Omental fat pad (tissue), 4 donors: ENCODE measurements at places on chromosomes 2 and 18. TPM values are rescaled to one million over a fixed set of nuclear protein-coding genes. Genes with fewer than 3 reads are reported as not detected.

GRCh38 chr2:238974501-238975166 is 126.7 kb downstream of the TWIST2 start:
- no peak for DNase-seq

DNA sequence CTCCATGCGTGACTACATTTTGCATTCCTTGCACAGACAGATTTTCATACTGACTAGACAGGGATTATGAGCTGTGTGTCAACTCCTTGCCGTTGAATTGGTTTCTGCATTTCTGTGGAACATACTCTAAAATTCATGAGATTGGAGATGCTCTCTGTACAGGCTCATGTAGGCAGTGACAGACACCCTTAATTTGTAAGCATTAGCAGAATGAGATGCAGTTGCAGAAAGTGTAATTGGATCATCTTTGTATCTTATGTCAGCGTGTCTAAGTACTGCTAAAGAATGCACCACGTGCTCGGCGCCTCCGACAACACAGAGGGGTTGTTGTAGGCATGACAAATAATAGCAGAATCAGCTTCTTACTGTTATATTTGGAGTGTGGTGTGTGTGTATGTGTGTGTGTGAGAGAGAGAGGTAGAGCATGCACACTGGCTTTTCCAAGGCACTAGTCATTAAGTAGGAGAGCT is 212.4 kb downstream of the CMPK2 start:
- no peak for DNase-seq

DNA sequence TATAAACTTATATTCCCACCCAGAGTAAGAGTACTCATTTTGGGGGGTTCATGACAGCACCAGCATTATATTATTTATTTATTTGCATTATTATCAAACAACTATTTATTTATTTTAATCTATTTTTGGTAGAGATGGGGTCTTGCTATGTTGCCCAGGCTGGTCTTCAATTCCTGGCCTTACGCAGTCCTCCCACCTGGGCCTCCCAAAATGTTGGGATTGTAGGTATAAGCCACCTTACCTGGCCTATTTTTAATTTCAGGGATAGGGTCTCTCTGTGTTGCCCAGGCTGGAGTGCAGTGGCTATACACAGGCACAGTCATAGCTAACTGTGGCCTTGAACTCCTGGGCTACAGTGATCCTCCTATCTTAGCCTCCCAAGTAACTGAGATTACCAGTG is 30.7 kb downstream of the GEMIN6 start:
- DNase-seq: no peak

GRCh38 chr2:131126436-131126835 is 21.3 kb downstream of the PLEKHB2 start:
- DNase-seq: no peak

- no peak for DNase-seq
Observed at GRCh38 chr2:148531235-148531634, 113.3 kb upstream of the EPC2 start.

GRCh38 chr2:19111354-19111753 is 247.1 kb downstream of the OSR1 start:
- DNase-seq: no peak

GRCh38 chr18:59451963-59452362 is 92.9 kb upstream of the LMAN1 start:
- no peak for DNase-seq

Gene MYCN
- total RNA-seq: 0.47 TPM
